Smooth muscle cell of the coronary artery (primary cell): ENCODE measurements at places on chromosomes 7 and 10. TPM values are rescaled to one million over a fixed set of nuclear protein-coding genes. Genes with fewer than 3 reads are reported as not detected.

The POLR2J2 gene
- 1.9 and 2.0 TPM in 2 replicates for total RNA-seq

The DDC gene
- not detected in 2 replicates for total RNA-seq

The HYCC1 gene
- 107 and 164 TPM in 2 replicates for total RNA-seq

The C10orf67 gene
- not detected in 2 replicates for total RNA-seq

The HGF gene
- total RNA-seq = 15.4 and 19.5 TPM in 2 replicates

The EFCAB10 gene
- total RNA-seq = not detected in 2 replicates

The JCAD gene
- total RNA-seq = 2.2 and 11.6 TPM in 2 replicates

The SPAM1 gene
- total RNA-seq = not detected in 2 replicates
